Stimulated activated CD8-positive, alpha-beta memory T cell treated with anti-CD3 and anti-CD28 coated beads, Interleukin-7, amount 100 ng/mL, for 48 hours (primary cell): ENCODE measurements at places on chromosomes 5 and 9.

GRCh38 chr5:1174122-1174936 is 27.1 kb upstream of the SLC6A19 start:
- no peak for DNase-seq

DNA sequence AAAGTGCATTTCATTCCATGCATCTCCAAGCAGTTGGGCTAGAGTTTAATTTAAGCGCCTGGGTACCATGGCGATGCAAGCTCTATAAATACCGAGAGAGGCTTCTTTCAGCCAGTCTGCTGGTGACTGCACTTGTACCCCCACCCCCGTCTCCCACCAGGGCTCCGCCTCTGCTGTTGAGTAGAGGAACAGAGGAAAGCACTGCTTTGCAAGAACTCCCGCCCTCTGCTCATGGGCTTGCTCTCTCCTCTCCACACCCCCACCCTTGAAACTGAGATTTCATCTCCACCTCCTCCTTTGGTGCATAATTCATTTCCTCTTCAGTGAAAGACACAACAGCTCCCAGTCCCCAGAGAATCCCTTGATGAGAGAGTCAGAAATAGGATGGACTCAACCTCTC is 5.1 kb upstream of the WWC1 start:
- no peak for DNase-seq

- DNase-seq, result no peak
Observed at GRCh38 chr9:73596321-73596720, 444.7 kb downstream of the ANXA1 start.

- DNase-seq, result no peak
Observed at GRCh38 chr5:174733836-174734235, 9.5 kb downstream of the MSX2 start.

- DNase-seq, result no peak
Observed at GRCh38 chr5:83118976-83119375, 41.6 kb downstream of the XRCC4 start.

DNA sequence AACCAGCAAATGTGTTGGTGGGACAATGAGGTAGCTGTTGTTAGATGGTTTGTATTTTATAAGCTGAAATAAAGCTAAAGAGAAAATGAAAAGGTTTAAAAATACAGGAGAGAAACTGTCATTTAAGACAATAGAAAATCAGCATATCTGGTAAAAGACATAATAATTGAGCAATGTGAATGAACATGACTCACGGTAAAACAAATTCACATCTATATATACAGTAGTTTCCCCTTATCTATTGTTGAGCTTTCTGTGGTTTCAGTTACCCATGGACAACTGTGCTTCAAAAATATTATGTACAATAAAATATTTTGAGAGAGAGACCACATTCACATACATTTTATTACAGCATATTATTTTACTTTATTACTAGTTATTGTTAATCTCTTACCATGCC is 1649.8 kb downstream of the EFNA5 start:
- no peak for DNase-seq

DNA sequence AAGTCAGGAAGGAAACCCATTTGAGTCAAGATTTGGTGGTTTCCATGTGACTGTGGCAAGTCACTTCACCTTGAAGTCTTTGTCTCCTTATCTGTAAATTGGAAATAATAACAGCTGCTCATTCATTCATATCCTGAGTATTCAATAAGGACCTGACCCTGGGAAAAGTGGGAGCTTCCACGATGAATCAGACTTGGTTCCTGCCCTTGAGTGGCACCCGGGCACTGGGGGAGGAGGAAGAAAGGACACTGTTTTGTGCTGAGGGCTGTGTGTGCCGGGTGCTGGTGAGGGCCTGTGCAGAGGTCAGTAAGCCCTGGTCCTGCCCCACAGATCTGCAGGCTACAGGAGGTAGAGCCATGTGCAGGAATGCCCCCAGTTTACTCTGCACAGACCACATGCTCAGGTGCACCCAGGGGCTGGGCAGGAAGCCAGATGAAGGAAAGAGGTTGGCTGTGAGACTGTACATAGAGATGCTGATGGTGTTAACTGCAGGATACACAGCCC is 6.8 kb downstream of the NDST1 start:
- no peak for DNase-seq

DNA sequence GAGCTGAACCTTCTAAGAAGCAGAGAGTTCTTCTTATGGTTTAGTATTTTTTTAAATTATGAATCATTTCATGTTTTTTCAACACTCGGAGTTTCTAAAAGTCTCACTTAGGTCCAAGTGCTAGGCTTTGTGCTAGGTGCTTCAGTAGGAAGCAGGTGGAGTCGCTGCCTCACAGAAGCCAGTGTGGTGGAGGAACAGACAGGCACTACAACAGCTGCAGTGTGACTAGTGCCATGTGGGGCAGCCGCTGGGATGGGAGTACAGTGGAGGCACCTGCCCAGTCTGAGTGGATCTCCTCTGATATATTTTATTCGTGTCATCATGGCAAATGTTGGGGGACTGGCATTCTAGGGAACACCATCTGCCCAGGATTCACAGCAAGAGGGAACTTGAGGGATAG is 15.3 kb downstream of the PCDHGC5 start:
- no peak for DNase-seq

DNA sequence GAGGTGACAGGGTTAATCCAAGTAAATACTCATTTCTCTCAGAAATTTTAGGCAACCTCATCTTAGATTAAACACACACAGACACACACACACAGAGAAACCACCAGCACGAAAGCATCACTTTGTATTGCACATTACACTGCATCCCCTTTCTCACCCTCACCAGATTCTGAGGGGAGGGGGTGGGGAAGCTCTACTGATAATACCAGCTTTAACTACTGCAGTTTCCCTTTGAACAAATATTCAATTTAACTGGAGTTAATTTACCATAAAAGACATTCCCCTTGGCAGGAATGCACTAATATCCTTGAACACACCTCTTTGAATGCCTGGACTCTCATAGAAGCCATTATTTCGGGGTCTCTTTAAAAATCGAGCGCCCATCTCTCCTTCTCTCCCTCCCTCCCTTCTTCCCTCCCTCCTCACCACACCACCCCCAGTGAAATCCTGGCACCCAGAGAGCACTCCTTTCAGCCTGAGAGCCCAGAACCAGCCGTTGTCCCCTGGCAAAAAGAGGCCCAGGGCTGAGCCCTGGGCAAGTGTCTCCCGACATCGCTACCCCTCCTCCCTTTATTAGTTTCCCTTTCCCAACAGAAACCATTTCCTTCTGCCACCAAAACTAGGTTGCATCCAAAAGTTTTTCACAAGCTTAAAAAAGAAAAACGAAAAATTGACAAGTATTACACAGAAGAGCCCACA is 2.8 kb upstream of the NFIB start:
- DNase-seq, result no peak

GRCh38 chr9:8857068-8857925 is 1057.7 kb upstream of the DMAC1 start:
- no peak for DNase-seq

DNA sequence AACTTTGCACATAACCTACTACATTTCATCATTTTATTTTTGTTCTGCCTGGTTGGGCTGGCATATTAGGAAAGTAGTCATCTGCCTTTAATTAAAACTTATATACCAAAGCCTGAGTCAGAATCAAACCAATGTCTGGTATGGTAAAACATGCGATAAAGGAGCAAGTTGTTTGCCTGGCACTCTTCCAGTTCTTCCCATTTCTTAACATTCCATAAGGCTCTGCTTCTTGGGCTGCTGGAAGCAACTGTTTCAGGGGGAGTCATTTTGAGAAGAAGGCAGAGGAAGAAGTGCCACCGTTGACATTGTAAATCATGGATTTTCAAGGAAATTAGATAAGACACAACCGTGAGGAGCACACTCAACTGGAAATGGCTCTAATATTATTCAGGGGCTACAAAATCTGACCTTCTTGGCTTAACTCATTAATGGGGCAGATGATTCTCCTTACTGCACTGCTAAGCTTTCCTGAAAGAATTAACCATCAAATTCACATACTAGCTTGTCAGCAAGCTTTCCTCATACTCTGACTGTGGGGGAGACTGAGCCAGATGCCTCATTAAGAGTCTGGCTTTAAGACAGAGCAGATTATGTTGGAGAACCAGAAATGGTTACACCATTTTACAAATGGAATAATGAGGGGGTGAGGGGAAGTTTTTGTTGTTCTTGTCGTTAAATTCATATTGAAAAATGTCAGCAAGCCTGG is 391.0 kb downstream of the TMEM232 start:
- DNase-seq, result no peak

DNA sequence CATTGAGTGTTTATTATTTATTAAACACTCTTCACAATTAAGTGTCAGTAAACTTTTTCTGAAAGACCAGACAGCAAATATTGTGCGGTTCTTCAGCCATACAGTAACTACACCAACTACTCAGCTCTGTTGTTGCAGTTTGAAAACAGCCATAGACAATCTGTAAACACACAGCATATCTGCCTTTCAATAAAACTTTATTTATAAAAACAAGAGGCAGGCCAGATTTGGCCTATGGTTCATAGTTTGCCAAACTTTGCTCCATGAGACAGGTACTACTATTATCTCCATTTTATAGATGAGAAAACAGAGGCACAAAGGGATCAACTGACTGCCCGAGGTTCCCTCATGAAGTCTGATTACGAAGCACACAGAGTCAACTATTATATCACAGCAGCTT is 11.5 kb downstream of the ADAMTS12 start:
- DNase-seq, result no peak

GRCh38 chr9:16602494-16602893 is 268.0 kb downstream of the BNC2 start:
- DNase-seq, result no peak

DNA sequence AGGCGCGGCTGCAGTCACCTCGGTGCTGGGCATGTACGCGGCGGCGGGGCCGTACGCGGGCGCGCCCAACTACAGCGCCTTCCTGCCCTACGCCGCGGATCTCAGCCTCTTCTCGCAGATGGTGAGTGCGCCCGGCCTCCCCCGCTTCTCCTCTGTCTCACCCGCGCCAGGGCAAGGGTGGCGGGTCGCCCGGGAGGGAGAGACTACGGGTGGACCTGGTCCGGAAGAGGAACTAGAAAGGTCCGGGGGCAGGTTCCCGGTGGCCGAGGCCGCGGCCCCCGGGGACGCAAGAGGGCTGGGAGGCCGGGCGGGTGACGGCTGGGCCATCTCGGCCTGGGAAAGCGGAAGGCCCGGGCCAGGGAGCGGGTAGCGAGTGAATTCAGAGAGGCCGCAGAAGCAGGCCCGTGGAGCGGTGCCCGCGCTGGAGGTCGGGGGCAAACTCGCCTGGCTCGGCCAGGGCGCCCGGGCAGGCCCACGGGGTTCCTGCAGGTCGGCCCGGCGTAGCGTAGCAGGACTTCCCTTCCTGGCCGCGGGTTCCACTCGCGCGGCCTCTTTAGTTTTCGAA is 711 bp downstream of the IRX1 start:
- DNase-seq, result no peak

DNA sequence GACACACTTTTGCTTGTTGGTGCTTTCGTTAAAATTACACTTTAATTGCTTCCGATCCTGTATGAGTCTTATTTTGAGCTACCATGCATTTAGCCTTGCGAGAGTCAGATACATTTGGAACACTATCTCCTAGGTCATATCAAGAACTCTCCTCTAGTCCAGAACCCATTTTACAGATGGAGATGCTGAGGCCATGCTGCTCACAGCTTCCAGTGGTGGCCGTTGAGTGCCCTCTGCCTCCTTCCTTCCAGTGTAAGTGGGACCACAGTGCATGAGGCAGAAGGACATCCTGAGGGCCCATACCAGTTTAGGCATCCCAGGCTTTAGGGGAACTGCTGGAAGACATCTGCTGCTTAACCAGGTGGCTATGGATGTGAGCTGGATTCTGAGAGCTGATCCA is 6.9 kb downstream of the CCNI2 start:
- DNase-seq, result no peak

DNA sequence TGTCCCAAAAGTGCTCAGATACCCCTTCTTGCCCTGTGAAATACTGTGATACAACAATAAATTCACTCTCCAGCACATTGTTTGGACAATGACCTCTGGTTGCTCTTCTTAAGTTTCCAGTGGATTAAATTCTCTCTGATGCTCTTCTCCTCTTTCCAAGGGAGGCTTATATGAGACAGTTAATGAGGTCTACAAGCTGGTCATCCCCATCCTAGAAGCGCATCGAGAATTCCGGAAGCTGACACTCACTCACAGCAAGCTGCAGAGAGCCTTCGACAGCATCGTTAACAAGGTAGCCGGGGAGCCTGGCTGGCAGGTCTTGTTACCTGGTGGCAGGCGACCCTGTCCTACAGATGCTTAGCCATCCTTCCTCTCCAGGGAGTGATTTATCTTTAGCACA is 226.5 kb downstream of the DOCK8 start:
- DNase-seq, result no peak

GRCh38 chr9:22240619-22241018 is 206.0 kb upstream of the DMRTA1 start:
- DNase-seq, result no peak

GRCh38 chr9:88196142-88196790 is 58.0 kb upstream of the SPATA31C2 start:
- no peak for DNase-seq

DNA sequence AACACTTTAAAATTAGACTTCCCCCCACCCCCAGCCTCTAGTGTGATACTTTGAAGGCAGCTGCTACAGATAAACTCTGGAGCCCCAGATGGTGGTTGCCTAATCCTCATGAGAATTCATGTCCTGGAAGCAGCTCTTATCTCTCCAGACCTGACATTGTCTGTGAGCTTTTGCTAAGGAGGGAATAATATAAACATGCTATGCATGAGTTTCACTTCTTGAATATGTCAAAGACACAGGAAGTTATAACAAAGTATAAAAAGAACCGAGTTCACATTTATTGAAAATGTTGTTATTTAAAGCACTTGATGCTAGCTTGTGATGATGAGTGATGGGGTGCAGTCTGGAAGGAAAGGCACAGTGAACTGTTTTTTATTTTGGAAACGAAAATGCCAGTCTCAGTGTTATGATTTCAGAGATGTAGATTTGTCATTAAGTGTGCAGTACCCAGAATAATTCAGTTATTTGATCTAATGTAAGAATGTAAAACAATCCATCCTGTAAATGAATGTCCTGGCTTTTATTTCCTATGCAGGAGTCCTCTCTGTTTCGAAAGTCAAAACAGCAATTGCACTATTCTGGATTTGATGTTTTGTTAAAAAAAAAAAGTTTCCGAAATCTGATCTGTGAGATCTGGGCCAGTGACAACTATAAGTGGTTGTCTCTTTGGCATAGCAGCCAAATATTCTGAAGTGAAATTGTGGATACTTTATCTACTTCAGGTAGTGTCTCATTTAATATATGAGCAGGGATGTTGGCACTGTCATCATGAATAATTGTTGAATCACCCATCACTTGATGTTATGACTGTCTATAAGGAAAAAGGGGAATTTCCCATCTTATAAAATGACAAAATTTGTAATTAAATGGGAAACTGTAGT is 77.0 kb downstream of the ZCCHC7 start:
- no peak for DNase-seq

DNA sequence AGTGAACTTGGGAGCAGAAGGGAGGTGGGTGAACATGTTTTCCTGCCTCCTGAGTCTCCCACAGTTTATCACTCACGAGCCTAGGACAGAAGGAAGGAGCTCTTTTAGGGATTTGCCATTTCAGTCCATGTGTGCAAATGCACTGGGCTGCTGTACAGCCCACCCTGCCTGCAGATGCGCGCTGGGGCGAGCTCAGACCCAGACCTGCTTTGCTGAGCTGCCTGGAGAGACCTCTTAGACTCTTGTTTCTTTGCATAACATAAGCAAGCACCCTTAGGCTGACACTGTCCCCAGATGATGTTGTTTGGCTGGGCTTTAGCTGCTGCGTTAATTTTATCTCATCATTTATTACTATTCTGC is 199.0 kb downstream of the CACNA1B start:
- no peak for DNase-seq
